ENCODE measurements at places on chromosomes 16 and 17.

GRCh38 chr17:43554857-43555256, 8.7 kb upstream of the ETV4 start:
- no peak for DNase-seq

DNA sequence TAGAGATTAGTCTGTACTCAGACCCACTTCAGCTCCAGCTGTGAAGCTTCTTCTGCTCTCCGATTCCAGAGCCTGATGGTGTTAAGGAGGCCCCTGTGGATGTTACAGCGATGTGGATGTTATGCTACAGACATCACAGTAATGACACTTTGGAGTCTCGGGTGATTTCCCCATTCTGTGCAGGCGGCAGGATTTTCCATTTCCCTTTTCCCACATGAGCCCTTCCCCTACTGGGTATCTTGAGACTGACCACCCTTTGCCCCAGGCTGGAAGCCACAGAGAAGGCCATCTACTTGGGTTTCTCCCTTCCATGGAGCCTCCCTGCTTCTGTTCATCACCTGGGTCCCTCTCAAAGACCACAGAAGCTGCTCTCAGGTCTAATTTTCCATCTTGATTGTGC, 78.3 kb downstream of the KCNJ12 start:
- DNase-seq, result no peak

GRCh38 chr16:88533381-88533917, 36.8 kb upstream of the ZC3H18 start:
- DNase-seq, result no peak

GRCh38 chr16:81283044-81283443, 31.7 kb upstream of the GAN start:
- no peak for DNase-seq

DNA sequence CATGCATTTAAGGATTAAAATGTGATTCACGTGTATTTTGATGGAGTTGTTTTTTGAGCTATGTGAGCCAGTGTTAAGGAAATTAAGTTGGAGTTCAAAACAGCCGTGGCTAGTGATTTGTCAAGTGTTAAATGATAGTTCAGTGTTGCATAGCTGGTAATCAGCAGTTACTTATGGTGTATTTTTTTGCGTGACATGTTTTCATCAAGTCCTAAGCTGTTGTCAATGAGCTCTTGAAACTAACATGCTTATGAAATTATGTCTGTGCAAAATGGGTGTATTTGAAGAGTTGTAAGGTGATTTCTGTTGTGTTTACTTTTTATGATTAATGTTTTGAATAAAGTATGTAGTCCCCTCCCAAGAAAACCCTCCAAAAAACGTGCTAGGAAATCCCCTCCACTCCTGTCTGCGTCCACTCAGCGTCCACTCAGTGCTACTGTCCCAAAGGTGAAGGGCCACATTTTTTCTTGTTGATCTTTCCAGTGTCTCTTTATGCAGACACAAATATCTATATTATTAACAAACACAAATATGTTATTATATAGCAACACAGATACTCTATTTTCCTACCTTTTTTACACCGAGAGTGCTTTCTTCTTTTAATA, 30.0 kb downstream of the USP10 start:
- no peak for DNase-seq

GRCh38 chr17:3566551-3566950, 8.9 kb upstream of the TRPV3 start:
- no peak for DNase-seq

DNA sequence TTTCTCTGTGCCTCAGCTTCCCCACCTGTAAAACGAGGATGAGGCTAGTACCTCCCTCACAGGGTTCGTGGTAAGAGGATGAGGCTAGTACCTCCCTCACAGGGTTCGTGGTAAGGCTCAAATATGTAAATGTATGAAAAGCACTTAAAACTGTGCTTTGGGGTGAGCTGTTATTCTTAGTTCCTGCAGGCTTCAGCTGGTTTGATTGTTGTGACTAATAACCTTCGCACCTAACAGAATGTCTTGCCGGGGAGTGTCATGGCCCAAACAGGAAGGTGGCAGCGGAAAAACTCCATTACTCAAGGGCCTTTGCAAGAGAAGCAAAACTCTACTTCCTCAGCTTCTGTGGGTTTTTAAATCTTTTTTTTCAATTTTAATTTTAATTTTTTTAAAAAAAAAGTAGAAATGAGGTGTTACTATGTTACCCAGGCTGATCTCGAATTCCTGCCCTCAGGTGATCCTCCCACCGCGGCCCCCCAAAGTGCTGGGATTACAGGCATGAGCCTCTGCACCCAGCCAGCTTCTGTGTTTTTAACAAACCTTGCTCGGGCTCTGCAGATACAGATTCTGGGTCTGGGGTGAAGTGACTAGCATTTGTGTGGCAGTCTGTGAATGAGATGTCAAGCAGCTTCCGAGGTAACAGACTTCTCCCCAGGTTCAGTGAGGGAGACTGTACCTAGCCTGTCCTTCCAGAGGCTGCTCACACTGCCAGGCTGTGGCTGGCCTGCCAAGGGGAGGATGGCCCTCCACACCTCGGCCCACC, 103.0 kb downstream of the RAB11FIP4 start:
- peak; percentile 87 for DNase-seq

GRCh38 chr16:48504216-48504615, 105.8 kb downstream of the N4BP1 start:
- no peak for DNase-seq

GRCh38 chr16:89265647-89266046, 48.1 kb downstream of the ZNF778 start:
- no peak for DNase-seq

DNA sequence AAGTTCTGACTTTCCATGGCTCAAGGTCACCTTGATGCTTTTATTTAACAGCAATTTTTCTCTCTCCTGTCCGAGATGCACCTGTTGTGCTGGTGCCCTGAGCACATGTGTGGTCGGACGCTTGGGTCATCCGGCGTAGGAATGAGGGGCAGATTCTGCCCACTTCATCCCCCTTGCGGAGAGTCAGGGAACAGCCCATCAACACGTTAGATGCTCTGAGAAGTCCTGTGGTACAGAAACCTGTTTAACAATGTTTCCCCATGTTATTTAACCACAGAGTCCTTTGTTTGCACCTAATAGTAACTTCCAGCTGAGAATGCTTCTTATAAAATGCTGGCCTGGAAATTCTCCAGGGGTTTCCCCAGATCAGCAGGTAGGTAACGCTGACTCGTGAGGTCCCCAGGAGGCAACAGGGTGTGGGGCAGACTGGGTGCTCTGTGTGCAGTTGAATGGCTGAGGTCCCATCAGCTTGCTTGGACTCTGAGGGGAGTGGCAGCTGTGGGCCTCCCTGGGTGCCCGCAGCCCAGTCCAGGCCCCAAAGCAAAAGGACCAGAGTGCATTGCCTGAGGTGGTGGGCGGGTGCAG, 17.8 kb downstream of the DOC2B start:
- DNase-seq, result no peak

DNA sequence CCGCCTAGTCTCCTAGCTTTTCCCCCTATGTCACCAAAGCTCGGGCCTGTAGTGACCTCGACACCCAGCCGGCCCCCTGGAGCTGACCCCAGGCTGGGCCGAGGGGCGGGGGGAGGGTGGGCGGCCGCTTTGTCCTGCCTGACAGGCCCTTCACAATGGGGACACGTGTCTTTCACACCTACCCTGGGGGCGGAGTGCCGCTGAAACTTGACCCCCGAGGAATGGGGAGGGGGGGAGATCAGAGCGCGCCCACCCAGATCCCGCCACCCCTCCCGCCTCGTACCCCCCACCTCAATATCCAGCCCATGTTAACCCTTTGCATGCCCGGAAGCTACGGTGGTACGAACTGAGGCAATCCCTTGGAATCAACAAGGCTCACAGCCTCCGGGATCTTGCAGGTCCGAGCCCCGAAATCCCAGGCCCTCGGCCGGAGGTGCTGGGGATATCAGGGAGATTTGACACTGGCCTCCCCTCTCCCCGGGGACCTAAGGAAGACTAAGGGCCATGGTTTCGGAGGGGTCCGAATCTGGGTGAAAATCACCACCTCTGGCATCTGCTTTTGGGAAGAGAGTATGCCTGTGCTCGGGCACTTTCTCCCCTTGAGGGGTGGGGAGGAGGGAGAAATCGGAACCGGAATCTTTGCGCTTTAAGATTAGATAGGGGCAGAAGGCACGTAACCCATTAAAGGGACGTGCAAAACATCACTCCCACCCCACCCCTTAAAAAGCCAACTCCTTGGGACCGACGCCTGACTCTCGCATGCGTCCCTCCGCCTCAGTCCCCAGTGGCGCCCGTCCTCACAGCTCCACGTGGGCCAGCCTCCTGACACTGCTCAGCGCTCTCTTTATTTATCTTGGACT, 2.6 kb downstream of the NOG start:
- DNase-seq, result peak; percentile 73

- DNase-seq, result no peak
Observed at GRCh38 chr17:7927596-7927995, 2.1 kb downstream of the KCNAB3 start.

- DNase-seq, result no peak
Observed at GRCh38 chr17:48307255-48307654, 122.8 kb downstream of the SKAP1 start.

DNA sequence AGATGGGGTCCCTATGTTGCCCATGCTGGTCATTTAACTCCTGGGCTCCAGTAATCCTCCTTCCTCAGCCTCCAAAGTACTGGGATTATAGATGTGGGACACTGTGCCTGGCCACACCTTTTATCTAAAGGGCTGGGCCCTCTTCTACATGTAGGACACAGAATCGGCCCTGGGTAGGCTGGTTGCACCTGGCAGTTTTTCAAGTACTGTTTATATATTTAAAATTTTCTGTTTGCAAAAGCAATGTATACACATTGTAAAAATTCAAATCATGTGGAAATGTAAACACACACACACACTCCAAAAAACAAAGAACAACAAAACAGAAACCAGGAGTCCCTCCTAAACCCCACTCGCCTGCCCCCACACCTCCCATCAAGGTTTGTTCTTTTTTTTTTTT, 28.1 kb upstream of the SIAH1 start:
- DNase-seq, result no peak

- DNase-seq, result no peak
Observed at GRCh38 chr17:9868552-9868951, 36.5 kb downstream of the RCVRN start.

GRCh38 chr16:56294579-56294978, 103.3 kb downstream of the GNAO1 start:
- no peak for DNase-seq

DNA sequence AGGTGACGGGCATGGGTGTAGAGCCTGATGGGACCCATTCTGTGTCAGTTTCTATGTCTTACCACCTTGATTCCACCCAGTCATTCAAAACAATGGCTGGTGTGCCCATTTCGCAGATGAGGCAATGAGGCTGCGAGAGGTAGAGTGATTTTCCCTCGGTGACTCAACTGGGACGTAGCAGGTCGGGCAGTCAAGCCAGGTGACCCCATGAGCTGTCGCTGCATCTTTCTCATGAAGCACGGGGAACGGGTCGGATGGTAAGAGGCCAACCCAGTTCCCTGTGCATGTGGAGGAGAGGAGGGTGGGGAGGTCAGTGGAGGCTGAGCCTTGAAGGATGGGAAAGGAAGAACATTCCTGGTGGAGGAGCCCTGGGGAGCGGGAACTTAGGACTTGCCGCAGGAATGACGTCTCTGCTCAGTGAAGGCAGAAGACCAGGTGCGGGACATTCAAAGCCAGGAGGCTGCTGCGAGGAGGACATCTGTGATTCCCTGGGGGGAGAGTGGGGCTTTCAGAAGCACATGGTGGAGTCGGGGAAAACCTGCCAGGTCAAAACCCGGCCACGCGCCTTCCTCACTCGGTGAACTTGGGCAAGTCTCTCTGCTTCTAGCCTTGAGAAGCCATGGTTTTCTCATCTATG, 1.1 kb downstream of the IL21R start:
- no peak for DNase-seq

- no peak for DNase-seq
Observed at GRCh38 chr17:76111956-76112355, 8.4 kb upstream of the EXOC7 start.
